ENCODE measurements at places on chromosomes 6 and 20.
A peak's percentile ranks its signal among the peaks of the same experiment; 100 is the strongest.

GRCh38 chr6:37171201-37171969 lies 1.4 kb downstream of the PIM1 start:
- peak; percentile 30 for DNase-seq

- DNase-seq = no peak
Observed at GRCh38 chr6:133891149-133891926, 2.4 kb downstream of the TCF21 start.

- no peak for DNase-seq
Observed at GRCh38 chr6:138682704-138683527, 90.7 kb upstream of the CCDC28A start.

DNA sequence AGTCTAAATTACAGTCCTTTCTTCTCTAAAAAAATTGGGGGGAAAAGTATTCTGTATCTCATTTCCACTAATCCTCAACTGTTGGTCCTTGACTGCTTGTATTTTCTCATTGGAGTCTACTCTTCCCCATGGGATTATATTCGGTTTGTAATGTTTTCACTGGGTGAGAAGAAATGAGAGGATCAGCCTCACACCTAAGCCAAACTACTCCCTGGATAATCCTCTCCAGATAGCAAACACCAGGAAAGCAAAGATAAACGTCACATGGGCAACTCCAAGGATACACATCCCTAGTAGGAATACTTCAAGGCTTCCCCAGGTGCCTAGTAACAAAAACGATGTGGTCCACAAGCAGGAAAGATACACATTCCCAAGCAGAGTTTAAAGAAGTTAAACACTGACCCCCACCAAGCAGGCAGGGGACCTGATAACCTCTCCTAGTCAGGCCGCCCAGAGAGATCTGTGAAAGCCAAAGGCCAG lies 53.9 kb upstream of the SOX4 start:
- DNase-seq = no peak

- DNase-seq = no peak
Observed at GRCh38 chr20:43124241-43124640, 65.5 kb downstream of the PTPRT start.
